NCI-H774 (cell line): ENCODE measurements at places on chromosomes 4 and X.
A peak's percentile ranks its signal among the peaks of the same experiment; 100 is the strongest.

DNA sequence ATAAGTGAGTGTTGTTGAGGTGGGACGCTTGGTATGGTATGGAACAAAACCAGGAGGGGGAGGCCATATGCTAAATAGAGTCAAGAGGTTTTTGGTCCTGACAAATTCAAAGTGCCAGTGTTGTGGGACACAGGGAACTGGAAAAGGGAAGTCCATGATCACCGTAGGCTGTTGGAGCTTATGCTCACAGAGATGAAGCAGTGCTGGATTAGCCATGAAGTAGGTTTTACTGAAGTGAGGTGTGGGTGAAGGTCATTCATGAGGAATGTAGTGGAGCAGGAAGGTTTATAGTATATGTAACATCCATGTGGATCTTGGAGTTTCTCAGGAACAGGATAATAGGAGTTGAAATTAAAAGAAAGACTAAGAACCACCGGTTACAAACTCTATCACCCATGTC is 256.1 kb upstream of the PITX2 start:
- DNase-seq: no peak

- no peak for DNase-seq
These were observed 357.6 kb upstream of the CPEB2 start for GRCh38 chr4:14644580-14645282.

GRCh38 chr4:150079081-150079581 is 886 bp downstream of the DCLK2 start:
- peak; percentile 6 for DNase-seq

DNA sequence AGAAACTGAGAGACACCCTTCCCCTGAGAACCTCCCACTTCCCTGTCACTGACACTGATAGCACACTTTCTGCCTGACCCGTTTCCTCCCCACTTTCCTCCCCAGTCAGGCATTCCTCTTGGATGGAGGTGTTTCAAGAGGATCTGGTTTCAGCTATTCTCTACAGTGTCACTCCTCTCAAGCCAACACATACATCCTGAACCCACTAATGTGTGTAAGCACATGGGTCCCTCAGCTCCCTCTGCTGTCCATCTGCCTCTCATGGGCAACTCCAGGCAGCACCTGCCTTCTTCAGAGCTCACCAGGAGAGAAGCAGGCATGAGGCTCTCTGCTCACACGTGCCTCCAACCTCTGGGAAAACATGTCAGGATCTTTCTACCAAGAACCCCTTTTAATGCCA is 207.6 kb downstream of the NAF1 start:
- DNase-seq: no peak

DNA sequence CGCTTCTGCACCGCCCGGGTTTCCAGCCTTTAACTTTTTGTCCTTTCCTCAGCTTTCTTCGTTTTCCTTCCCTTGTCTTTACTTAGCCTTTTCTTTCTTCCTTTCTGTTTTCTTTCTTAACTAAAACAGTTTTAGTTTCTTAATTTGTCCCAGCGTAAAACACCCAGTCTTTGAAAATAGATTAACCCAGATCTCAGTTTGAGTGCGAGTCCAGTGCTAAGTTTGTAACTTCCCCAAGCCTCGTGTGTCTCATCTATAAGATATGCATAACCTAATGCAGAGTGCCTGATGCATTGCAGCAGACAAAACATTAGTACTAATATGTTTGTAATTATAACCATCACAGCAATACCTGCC is 460 bp upstream of the GEMIN8 start:
- no peak for DNase-seq
